ENCODE measurements at places on chromosomes 1 and 21.

DNA sequence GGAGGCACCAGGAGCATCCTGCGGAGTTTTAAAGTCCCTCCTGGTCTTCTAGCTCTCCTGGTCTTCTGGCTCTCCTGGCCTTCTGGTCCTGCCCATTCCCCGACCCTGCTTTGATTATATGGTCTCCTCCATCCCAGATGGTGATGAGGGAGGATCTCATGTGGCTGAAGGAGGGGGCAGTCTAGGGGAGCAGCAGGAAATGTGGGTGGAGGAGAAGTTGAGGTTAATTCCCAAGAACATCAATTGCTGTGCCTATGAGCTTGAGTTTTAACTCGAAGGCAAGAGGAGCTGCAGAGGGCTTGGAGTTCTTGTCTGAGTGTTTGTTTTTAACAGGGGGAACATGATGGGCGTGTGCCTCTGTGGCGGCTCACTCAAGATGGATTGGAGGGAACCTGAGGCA lies 408.8 kb downstream of the MATN1 start:
- no peak for DNase-seq

- DNase-seq: peak; percentile 11
Observed at GRCh38 chr1:24235921-24236788, 49.1 kb upstream of the IFNLR1 start.

GRCh38 chr1:84073266-84073665 lies 70.8 kb upstream of the PRKACB start:
- DNase-seq: no peak

DNA sequence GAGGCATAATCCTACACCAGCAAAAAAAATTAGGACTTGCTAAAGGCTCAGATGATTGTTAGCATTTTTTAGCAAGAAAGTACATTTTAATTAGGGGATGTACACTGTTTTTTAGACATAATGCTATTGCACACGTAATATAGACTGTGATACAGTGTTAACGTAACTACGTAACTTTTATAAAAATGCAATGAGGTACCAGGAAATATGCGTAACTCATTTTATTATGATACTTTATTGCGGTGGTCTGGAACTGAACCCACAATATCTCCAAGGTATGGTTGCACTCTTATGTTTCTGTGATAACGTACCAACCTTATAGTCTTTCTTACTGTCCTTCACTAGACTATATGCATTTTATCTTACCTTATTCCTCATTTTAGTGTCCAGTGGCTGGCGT lies 62.8 kb upstream of the B3GALT2 start:
- no peak for DNase-seq

- DNase-seq: no peak
Observed at GRCh38 chr1:231507476-231508355, 20.8 kb upstream of the TSNAX start.

GRCh38 chr1:157166590-157166989 lies 28.4 kb upstream of the ETV3 start:
- no peak for DNase-seq

DNA sequence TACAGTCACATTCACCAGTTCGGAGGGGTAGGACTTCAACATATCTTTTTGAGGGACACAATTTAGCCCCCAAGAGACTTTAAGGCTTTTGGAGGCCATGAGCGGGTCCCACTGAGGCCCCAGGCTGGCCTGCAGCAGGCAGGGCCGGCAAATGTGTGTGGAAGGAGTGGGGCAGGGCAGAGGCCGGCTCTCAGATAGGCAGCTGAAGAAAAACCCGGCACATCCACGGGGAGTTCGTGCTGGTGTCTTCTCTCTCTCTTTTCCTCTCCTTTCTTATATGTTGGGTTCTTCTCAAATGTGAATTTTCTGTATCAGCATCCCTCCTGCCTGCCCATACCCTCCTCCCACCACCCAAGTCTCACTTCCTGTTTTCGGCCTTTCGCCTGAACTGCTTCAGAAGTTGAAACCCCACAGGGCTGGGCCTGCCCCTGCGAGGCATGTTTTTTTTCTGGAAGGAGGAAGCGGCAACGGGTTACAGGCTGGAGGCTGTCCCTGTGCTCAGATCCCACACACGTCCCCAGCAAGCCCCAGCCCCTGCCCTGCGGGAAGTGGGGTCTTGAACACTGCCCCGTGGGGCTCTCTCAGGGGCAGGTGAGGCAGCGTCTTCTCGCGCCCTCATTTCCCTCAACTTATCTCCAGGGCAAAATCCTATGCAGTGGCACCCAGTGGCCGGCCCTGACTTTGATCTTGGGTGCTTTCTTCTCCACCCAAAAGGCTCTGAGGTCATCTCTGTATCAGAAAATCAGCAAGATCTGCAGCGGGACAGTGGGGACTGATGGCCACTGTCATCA lies 9.7 kb upstream of the UMODL1 start:
- DNase-seq: peak; percentile 11

DNA sequence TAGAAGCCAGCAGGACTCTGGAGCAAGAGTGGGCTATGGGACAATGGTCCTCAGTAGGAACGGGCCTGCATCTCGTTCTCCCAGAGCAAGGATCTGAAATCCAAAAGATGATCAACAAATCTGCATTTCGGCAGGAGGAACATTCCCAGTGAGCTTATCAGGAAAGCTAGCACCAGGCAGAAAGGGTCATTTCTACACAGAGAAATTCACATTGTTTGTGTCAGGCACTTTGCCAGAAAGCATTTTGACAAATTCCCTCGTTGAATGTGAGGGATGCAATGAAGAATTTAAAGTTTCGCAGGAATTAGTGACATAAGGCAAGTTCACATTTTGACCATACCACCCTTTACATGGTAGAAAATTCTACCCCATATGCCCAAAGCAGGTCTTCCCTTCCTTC lies 31.6 kb upstream of the ETS2 start:
- DNase-seq: no peak
